PC-3 (cell line): ENCODE measurements at places on chromosomes 13 and 19. TPM values are rescaled to one million over a fixed set of nuclear protein-coding genes. Genes with fewer than 3 reads are reported as not detected.

DNA sequence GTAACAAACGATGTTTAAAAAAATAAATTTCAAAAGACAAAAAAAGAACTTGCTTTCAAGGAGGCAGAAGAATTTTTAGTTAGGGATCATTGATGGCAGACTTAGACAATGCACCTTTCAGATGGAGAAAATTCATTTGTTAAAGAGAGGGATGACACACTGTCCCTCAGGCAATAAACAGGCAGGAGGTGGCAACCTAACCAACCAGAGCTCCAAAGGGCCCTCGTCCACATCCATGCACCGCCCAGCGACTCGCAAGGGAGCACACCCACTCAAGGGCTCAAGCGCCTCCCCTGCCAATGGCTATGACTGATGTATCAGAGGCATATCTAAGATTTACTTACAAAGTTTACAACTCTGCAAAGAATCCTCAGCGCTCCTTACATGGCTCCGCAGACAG, 81.9 kb downstream of the TUBGCP3 start:
- peak; percentile 5 for DNase-seq

GRCh38 chr13:39481491-39481890, 121.5 kb downstream of the LHFPL6 start:
- DNase-seq = no peak

GRCh38 chr13:26847281-26847680, 86.7 kb upstream of the GPR12 start:
- DNase-seq = no peak

DNA sequence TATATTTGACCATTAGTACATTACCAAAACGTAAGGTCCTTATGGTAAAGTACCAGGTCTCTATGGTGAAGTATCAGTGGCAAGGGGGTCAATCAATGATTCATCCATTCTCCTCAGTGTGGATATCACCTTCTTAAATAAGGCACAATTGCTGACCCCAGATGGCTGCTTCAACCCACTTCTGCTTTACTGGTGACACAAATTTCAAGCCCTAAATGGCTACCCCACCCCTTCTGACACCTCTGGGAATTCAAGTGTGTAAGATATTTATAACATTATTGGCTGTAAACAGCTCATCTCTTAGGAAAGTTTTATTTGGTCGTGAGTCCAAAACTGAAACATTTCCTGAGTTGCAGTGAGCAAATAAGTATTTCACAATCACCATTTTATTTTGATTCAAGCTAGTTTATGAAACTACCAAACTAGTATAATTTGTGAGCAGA, 7.9 kb upstream of the WBP4 start:
- peak; percentile 48 for DNase-seq

GRCh38 chr13:97999653-98000052, 46.2 kb downstream of the IPO5 start:
- DNase-seq = no peak

DNA sequence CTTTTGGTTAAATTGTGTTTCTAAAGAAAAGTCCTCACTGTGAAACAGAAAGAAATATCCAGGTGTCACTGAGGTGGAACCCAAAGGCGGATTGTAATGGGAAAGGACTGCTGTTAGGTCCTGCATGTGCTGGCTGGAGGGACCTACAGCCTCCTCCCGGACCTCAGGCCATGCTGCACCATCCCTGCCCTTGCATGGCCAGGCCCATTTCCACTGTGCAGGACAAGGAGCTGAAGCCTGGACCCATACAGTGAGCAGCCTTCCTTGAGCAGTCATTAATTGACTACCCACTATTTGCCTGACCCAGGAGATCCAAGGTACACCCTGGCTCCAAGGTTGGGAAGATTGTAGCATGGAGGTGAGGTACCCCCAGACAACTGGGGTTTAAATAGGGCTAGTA, 17.6 kb downstream of the VSTM2B start:
- no peak for DNase-seq

DNA sequence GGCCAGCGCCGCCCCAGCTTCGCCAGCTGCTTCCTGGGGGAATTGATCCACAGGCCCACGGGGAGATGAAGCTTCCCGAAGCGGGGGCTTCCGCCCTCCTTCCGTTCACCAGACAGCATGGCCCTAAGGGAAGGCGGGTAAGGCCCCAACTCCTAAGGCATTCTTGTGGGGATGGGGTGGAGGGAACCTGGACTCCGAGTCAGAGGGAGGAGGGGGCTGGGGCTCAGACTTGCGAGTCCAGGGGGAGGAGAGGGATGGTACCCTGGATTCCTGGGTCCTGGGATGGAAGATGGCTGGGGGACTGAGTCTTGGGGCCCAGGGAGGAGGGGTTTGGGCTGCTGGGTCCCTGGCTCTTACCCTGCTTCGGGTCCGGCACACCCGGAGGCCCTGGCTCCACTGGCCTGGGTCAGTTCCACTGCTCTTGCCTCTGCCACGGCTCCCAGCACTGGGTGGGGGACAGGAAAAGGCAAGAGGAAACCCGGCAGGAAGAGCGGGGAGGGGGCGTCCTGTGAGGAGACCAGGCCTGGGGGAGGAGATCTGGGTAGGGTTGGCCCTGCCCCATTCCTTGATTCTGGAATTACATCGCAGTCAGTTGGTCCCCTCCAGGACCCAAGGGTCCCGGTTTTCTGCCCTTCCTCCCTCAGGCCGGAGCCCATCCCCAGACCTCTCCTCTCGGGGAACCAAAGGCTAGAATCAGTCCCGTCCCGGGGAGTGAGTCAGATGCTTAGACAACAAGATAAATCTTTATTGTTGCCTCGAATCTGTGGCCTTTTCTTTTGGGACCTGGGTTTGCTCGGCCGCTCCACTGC, at the start of gene RASIP1:
TSS of gene RASIP1 (minus strand) at position 447 of the 809 bp plus-strand sequence. CDS start at position 119, 328 bp downstream.
- DNase-seq = no peak

DNA sequence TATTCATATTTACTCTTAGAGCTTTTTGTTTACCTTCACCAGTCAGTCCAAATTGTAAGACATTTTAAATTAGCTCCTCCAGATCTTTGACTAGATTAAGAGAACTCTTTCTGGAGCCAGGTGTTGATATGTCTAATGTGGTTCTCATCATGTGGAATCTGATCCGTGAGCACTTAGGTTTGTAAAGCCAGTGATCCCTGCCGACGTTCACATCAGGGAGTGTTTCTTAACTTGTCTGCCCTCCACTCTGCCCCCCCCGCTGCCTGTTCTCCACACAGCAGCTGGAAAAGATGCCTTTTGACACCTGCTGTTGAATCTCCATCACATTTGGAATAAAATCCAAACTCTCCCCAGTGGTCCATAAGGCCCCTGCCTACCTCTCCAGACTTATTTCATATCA, 17.7 kb downstream of the METTL21C start:
- no peak for DNase-seq

GRCh38 chr19:42255766-42256745, 1.1 kb upstream of the ERF start:
- peak; percentile 32 for DNase-seq

- DNase-seq = no peak
Measured at GRCh38 chr13:25493931-25494640, 122.3 kb downstream of the ATP8A2 start.

DNA sequence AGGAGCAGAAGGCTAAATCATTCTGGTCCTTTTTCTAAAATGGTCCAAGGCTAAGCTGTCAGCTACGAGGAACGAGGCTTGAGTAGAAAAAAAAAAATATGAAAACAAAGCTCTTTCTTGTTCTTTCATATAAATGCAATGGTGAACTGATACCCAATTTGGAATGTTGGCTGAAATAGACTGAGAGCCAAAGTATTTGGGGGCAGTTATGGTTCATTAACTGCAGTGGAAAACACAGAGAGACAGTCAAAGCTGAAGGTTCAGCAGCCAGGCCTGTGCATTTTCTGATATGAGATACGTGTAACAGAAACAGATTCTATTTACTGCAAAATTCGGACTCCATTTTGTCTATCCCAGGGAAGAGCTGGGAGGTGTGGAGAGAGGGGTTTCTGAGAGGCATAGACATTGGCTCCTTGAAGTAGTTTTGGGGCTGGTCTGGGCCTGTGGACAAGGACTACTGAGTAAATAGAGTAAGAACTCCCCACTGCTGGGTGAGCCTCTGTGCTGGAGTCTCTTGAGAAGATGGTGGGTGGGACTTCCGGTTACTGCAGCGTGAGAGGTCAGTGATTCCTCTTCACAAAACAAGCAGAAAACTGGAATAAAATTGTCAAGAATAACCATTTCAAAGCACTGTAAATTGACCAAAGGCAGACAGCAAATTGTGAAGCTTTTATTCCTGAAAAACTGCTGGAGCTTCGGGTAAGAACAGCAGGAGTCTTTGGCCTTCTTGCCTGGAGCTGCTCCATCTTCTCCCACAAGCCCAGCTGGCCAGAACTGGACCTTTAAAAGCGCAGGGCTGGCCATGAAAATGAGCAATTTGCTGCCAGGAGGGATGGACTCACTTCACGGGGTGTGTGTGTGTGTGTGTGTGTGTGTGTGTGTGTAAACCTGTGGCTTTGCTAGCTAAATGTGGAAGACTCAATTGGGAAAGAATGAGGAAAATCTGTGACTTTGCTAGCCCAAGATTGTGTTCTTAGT, 43.1 kb upstream of the CNMD start:
- no peak for DNase-seq

DNA sequence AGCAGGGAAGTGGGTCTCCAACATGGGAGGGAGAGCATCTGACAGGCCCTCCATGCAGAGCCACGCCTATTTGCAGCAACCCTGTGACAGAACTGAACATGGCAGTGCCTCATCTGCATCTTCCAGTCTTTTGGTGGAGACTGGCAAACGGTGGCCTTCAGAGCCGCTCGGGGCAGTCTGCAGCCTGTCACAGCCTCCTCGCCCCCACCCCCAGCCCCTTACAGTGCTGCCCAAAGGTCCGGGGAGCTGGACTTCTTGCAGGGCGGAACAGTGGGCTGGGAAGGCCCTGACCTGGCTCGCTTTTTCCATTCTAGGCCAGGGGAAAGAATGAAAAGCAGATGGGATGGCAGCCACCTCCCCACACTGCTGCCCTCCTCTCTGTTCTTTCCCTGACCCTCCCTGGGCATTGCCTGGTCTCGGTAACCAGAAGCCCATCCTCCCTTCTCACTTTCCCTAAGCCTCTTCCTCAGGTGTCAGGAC, 2.7 kb downstream of the CALM3 start:
- no peak for DNase-seq

The SMAD9 gene
- 0.75 and 0.87 TPM in 2 replicates for total RNA-seq

The MEIS3 gene
- 0.75 and 1.3 TPM in 2 replicates for total RNA-seq

The KCNC3 gene
- 3.1 and 3.6 TPM in 2 replicates for total RNA-seq
